Lower leg skin (tissue), 4 donors: ENCODE measurements at places on chromosomes 5 and 9. TPM values are rescaled to one million over a fixed set of nuclear protein-coding genes. Genes with fewer than 3 reads are reported as not detected.

GRCh38 chr9:77649109-77649812 is 1.1 kb upstream of the GNA14 start:
- no peak for DNase-seq

DNA sequence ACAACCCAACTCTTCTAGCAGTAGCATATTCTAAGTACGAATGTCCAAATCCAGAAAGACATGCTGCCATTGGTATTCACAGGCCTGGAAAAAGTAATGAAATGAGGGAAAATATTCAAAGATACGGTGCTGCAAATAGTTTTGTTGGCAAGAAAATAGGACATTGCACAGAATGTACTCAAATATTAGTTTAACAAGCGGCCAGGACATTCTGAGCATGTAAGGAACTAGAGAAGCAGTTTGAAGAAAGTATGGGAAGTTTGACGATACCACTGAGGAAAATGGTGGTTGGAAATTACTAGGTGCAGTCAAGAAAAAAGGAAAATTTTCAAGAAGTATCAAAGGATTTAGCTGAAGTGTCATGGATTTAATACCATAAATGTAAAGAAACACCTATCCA is 468.0 kb upstream of the GRIN3A start:
- DNase-seq, result no peak

DNA sequence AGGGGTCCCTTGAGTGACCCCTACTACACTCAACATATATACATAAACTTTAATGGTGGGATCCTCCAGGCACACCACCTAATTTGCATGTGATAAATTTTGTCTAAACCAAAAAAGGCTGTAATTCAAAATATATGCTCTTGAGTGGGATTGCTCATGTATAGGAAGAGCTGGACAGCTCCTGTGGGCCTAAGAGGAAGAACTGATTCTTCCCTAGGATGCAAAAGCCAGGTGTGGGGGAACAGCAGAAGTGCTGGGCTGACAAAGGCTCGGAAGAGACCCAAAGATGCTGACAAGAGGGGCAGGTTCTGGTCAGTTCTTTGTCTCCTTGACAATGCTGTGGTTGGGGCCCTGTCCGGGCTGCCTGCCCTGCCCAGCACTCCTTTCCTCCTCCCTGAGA is 43.9 kb downstream of the PCDH1 start:
- no peak for DNase-seq

GRCh38 chr9:2173861-2174260 is 158.7 kb downstream of the SMARCA2 start:
- no peak for DNase-seq

- DNase-seq, result no peak
Measured at GRCh38 chr9:121735065-121735792, 83.8 kb downstream of the DAB2IP start.

DNA sequence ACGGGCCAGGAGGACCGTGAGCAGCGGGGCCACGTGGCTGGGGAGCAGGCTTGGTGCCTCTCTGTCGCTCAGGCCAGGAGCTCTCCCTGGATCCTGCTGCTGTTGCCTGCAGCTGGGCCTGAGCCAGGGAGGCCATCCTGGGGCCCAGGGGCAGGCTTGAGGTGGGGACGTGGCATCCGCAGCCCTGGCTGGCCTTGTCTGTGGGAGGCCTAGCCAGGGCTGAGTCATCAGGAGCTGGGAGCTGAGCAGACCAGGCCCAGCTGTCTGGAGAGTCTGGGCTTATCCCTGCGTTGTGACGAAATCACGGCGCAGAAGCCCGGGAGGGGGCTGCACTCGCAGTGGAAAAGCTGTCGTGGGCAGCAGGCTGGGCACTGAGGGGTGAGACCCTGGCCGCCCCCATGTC is 138.8 kb upstream of the COL5A1 start:
- DNase-seq, result peak; percentile 90

GRCh38 chr9:89495824-89496560 is 1.9 kb downstream of the SEMA4D start:
- DNase-seq, result no peak

GRCh38 chr9:11805969-11806368 is 887.2 kb upstream of the TYRP1 start:
- DNase-seq, result no peak

DNA sequence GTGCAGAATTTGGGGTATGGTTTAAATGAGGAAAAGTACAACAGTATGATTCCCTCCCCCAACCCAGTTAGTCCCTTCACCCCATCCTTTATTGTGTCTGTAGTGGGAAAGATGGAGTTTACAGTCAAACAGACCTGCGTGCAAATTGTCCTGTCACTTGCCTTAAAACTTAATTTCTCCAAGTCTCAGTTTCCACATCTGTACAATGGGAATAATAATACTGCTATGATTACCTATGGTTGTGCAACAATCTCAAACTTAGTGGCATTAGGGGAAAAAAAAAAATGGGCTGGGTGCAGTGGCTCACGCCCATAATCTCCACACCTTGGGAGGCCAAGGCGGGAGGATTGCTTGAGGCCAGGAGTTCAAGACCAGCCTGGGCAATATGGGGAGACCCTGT is 35.8 kb upstream of the CTNNA1 start:
- no peak for DNase-seq

- no peak for DNase-seq
Measured at GRCh38 chr9:7500521-7500920, 299.1 kb downstream of the DMAC1 start.

- no peak for DNase-seq
Measured at GRCh38 chr5:54644226-54644625, 126.7 kb downstream of the SNX18 start.

DNA sequence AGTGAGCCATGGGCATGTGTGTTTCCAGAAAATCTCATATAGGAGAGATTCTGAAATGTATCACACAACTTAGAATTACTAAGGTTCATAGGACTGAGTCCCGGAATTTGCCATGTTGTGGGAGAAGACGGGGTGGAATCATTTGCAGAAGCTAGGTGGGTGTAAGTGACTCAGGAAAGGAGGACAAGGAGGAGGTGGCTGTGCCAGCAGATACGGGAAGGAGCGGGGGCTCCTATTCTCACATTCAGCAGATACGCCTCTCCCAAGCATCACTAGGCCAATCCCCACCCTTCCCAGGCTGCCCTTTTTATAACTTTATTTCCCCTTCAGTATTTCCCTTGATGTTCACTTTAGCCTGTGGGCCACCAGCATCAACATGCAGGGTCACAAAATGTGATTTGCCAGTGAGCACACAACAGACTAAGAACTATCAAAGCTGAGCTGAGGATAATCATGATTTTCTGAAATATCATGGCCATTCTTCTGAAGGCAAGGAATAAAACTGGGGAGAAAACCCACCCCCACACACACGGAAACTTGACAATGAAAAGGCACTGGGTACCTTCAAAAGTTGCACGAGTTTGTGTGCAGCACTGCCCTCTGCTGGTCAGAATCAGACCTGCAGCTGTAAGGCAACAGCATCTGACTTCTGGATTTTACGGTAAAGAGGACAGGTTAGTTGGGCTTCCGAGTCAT is 133.2 kb downstream of the MTX3 start:
- peak; percentile 93 for DNase-seq

- DNase-seq, result peak; percentile 41
Measured at GRCh38 chr5:138974227-138975063, 99.3 kb upstream of the LRRTM2 start.

GRCh38 chr9:116924462-116925110 is 237.5 kb downstream of the TRIM32 start:
- no peak for DNase-seq

DNA sequence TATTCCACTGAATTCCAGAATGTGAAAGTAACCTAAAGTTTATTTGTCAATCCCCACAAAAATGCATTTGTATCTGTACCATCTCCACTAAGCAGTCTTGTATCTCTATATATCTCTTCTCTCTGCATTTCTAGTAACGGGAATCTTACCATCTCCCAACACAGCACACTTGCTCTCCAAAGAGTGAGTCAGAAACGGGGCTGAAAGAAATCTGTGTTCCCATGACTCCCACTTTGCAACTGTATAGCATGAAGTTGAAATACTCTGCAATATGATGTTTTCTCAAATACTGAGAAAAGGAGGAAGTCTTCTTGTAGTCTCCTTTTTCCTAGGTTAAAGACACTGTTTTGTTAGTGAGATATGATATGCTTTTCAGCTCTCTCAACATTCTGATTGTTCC is 848.8 kb upstream of the ACO1 start:
- no peak for DNase-seq

DNA sequence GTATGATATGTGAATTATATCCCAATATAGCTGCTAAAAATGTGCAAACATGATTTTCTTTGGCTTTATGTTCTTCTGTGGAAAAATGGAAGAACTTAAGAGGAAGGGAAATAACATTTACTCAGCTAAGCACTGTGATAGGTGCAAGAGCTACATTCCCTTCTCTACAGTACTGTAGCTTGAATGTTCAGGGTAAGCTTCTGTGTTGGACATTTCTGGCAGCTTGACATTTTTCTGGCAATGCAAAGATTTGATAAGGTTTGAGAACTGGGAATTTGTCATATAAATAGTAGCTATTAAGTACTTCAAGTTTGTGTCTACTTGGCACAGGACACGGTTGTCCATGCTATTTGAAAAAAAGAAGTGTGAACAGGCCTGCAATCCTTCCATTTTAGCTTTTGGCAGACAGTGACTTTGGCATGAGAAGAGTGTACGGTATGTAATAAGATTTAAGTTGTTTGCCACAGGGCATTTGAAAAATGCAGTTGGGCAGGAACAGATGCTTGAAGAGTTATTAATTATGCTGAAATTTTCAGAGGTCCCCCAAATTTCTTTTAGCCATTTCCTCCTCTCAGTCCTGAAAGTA is 77.6 kb downstream of the KIF4B start:
- no peak for DNase-seq

GRCh38 chr5:69265931-69266330 is 31.2 kb downstream of the CDK7 start:
- no peak for DNase-seq

- no peak for DNase-seq
Measured at GRCh38 chr5:76165711-76166374, 82.7 kb downstream of the SV2C start.

GRCh38 chr5:126871441-126871840 is 94.5 kb downstream of the LMNB1 start:
- DNase-seq, result no peak

DNA sequence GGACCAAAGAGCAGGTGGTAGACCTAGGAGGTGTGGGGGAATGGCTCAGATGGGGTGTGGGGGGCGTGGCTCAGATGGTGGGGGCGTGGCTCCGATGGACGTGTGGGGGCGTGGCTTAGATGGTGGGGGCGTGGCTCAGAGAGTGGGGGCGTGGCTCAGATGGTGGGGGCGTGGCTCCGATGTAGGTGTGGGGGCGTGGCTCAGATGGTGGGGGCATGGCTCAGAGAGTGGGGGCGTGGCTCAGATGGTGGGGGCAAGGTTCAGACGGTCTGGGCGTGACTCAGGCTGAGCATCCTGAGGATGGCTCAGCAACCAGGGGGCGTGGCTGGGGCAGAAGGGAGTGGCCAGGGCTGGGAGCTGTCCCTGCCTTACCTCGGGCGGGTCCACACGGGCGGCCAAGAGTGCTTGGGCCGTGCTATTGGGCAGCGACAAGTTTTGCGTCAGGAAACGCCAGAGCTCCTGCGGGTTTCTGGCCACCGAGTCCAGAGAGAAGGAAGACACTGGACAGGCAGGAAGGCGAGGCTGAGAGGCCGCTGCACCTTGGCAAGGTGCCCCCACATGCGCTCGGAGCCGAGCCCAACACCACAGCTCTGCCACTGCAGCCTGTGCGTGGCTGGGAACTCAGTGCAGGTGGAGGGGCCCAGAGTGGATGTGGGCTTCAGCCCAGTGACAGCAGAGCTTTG is 5.9 kb downstream of the ABCA2 start:
- DNase-seq, result no peak

- DNase-seq, result no peak
Measured at GRCh38 chr5:108174286-108174685, 207.6 kb downstream of the FBXL17 start.

The HSPB3 gene
- total RNA-seq, result 0.91 TPM

The PRRX2 gene
- 16.3 TPM for total RNA-seq

The TCOF1 gene
- 33.6 TPM for total RNA-seq

The PDE6A gene
- total RNA-seq, result 0.49 TPM

The IER5L gene
- 10.9 TPM for total RNA-seq

The BTNL8 gene
- 0.44 TPM for total RNA-seq

The ZDHHC21 gene
- 10.2 TPM for total RNA-seq

The PDLIM4 gene
- 191 TPM for total RNA-seq

The FAM219A gene
- 19.7 TPM for total RNA-seq

The PCDHGC4 gene
- total RNA-seq, result 2.8 TPM
